ENCODE measurements at places on chromosomes 1 and 21. TPM values are rescaled to one million over a fixed set of nuclear protein-coding genes. Genes with fewer than 3 reads are reported as not detected.
A peak's percentile ranks its signal among the peaks of the same experiment; 100 is the strongest.

NBPF3 gene
- polyA plus RNA-seq: 13.0 TPM

DNA sequence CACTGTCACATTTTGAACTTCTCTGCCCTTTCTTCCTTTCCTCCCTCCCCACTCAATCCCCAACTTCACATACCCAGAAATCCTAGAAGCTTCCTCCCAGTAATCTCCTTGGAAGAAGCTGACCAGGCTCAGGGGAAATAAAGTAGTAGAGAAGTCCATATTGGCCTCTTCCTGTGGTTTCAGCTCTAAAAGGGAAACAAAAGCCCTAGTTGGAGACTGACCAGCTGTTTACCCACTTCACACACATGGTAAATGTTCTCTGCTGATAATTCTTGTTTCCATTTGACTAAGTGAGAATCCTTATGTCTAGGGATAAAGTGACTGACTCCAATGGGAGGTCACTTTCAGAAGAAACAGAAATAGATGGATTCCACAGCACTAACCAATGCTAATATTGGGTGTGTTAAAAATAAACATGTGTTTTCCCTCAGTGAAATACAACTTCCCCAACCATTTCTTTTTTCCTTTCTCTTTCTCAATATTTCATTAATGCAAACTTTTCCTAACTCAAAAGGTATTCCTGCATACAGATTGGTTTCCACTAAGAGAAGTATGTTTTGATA, 178.9 kb upstream of the DPT start:
- DNase-seq: no peak

GJA4 gene
- not detected for polyA plus RNA-seq

GRCh38 chr1:15469361-15469760, 6.5 kb upstream of the CELA2B start:
- DNase-seq: peak; percentile 8

- no peak for DNase-seq
Observed at GRCh38 chr1:5009376-5010065, 355.1 kb downstream of the AJAP1 start.

DNA sequence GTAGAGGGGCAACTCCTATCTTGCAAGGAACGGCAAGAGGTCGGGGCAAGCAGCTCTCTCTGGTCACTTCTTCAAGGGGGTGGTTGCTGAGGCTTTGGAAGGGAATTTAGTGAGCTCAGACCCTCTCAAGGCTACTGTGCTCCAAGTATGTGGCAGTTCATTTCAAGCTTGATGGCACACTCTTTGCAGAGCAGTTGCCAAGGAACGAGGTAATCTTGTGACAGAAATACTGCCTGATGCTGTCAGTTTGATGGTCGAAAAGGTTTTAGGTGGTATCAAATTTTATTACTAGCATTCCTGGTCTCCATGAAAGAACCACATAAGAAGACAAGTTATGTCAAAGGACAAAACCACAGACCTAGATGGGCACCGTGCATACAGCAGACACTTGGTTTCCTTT, 13.1 kb downstream of the CFAP298 start:
- DNase-seq: no peak

LIPI gene
- not detected for polyA plus RNA-seq

RHCE gene
- 0.38 TPM for polyA plus RNA-seq

- no peak for DNase-seq
Observed at GRCh38 chr1:56824271-56824670, 5.1 kb upstream of the FYB2 start.

DNA sequence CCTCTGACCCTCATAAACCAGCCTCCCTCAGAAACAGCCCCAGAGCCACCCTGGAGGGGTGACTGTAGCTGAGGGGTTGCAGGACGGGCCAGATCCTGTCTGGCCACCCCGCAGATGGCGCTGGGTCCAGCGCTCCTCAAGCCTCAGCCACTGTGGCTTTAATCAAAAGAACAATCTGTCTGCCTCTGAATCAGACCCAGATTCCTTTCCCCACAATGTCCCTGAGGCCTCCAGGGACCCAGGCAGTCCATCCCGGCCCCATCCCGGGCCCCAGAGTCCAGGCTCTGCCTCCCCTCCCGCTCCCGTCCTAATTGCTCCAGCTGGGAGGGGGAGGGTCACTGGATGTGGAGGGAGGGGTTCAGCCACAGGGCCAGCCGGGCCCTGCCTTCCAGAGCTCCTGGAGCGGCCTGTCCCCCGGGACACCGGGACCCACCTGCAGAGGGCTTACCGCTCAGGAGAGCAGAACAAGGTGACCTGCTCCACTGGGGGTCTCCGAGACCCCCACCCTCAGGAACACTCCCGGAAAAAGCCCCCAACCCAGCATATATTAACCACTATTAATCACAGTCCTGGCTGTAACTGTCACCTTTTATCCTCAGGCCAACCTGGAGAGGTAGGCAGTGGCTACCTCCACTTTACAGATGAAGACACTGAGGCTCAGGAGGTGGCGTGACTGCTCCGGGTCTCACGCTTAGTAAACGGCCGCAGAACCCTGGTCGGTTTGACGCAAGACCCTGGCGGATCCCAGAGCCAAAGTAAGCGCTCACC, 836 bp upstream of the FBLIM1 start:
- peak; percentile 40 for DNase-seq

- DNase-seq: peak; percentile 99
Observed at GRCh38 chr1:206503591-206504362, 3.6 kb upstream of the RASSF5 start.

GRCh38 chr1:76075877-76076276, 1.3 kb downstream of the ST6GALNAC3 start:
- DNase-seq: peak; percentile 68

- peak; percentile 45 for DNase-seq
Observed at GRCh38 chr1:8562881-8563865, 245.3 kb downstream of the SLC45A1 start.

- DNase-seq: peak; percentile 20
Observed at GRCh38 chr1:151907363-151908139, 1.8 kb downstream of the THEM4 start.

DNA sequence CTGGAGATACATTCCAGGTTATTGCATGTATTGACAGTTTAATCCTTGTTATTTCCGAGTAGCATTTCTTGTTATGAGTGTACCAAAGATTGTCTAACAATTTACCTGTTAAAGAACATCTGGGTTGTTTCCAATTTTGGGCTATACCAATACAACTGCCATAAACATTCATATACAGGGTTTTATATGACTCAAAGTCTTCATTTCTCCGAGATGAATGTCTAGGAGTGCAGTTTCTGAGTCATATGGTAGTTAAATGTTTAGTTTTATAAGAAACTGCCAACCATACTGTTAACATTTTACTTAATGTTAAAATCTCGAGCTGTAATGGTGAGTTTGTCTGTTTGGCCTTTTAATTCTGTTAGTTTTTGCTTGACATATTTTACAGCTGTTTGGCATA, 10.0 kb downstream of the RAB4A start:
- DNase-seq: no peak

Measured in fibroblast of lung (primary cell).